ENCODE measurements at places on chromosomes 7 and 10.

GRCh38 chr7:78398576-78398975, 600.0 kb downstream of the PHTF2 start:
- no peak for DNase-seq

GRCh38 chr7:66905689-66906088, 15.3 kb upstream of the TMEM248 start:
- no peak for DNase-seq

GRCh38 chr7:151851782-151852181, 25.1 kb downstream of the PRKAG2 start:
- DNase-seq, result no peak

- no peak for DNase-seq
These were observed 23.2 kb downstream of the NT5C3A start for GRCh38 chr7:33039257-33039902.

- DNase-seq, result no peak
These were observed 23.2 kb upstream of the CALN1 start for GRCh38 chr7:72435366-72435765.

GRCh38 chr10:58209669-58210068, 58.0 kb downstream of the IPMK start:
- no peak for DNase-seq

DNA sequence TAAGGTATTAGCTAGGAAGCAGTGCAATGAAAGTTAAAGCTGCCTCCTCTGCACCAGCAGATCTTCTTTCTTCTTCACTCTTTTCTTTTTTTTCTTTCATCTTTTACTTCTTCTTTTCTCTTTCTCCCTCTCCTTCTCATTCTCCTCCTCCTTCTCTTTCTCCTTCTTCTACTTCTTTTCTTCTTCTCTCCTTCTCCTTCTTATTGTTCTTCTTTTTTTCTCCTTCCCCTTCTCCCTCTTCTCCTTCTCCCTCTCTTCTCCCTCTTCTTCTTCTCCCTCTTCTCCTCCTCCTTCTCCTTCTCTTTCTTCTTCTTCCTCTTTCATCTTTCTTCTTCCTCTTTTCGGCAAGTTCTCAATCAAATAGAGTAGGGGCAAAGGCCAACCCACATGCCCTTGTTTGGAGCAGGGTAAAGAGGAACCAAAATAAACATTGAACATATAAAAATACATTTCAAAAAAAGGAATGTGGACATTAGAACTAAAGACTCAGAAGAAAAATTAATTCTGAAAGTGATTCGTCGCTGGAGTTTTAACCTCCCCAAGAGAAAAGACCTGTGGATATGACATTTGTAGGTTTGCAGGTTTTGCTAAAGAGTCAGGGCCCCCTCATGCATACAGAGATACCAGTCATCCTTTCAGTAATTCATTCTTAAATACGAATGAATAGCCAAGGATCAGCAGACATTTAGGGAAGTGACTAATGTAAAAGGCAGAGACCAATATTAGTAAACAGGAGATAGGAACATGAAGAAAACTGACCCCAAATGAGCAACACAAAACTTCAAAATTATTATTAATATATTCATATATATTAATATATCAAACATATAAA, 93.0 kb upstream of the RSU1 start:
- no peak for DNase-seq

GRCh38 chr7:141144921-141145629, 71.2 kb downstream of the TMEM178B start:
- no peak for DNase-seq
